ENCODE measurements at places on chromosomes 2 and 18.

DNA sequence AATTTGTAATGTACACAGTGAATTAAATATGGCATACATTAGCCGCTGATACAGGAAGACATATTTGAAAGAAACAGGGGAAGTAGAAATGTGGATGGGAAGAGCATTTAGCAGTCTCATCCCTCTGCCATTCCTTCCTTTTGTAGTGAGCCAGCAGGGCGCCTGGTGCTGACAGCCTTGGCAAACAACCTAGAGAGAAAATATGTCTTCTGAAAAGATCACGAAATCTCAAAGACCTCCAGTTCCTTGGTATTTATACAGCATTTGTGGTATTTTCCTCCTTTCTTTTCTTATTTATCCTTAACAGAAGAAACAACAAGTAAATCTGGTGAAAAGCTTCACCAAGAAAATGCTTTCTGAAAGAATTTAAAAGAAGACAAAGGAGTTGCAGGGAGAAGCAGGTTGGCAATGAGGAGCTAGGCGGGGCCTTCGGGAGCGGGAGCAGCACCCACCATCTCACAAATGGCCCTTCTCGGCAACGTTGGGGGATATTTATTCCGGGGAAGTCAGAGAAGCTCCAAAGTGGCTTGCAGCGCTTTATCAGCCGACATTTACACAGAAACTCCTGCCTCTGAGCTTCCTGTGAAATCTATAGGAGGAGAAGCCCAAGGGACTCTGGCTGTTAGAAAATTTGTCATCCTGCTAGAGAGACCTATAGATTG, 406.1 kb upstream of the NRP2 start:
- DNase-seq: no peak

DNA sequence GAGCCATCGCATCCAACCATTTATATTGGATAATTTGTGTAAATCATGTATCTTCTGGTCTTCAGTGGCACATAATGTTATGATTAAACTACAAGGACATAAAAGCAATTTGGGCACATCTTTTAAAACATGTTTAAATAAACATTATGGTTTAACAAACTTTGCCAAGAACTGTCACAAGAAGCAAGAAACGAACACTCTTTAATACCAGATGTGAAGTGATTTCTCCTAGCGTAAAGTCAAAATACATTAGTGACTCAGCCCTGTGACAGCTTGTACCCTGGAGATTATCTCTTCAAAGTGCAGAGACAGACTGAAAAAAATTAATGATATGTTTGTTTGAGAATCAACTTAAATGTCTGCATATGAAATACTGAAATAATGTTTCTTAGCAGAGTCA, 39.9 kb downstream of the DSEL start:
- DNase-seq: no peak

- no peak for DNase-seq
Measured at GRCh38 chr18:59867337-59868104, 32.3 kb upstream of the PMAIP1 start.

DNA sequence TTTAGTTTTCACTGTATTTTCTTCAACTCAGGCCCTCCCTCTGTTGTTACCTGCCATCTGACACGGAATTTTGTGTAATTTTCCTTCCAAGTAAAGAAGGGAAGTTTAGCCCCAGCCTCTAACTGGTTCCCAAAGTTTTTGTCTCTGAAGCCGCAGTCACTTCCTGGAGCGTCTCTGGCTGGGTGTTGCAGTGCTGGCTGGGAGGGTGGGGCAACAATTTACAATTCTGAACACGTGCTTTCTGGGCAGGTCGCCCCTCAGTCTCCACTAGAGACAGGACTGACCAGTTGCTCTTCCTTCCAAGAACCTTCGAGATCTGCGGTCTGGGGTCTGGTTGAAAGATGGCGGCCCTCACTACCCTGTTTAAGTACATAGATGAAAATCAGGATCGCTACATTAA, 3.5 kb downstream of the CNDP2 start:
- peak; percentile 46 for DNase-seq

DNA sequence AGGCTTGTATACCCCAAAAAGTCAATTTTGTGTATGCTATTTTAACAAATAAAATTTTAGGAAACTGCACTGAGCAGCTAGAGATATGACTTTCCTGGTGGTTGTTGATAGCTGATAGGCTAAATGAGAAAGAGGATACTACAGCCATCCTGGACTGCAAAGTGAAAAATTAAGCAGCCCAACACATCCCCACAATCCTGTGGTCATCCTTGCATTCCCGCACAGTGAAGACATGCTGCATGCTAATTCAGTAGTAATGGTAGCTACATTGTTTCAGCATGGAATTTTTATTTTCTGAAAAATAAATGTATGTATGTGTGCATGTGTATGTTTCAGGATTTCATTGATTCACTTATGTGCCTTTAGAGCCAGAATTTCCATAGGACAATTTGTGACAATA, 124.2 kb upstream of the CCDC68 start:
- no peak for DNase-seq

- no peak for DNase-seq
Measured at GRCh38 chr2:217097346-217097745, 237.5 kb upstream of the TNP1 start.

DNA sequence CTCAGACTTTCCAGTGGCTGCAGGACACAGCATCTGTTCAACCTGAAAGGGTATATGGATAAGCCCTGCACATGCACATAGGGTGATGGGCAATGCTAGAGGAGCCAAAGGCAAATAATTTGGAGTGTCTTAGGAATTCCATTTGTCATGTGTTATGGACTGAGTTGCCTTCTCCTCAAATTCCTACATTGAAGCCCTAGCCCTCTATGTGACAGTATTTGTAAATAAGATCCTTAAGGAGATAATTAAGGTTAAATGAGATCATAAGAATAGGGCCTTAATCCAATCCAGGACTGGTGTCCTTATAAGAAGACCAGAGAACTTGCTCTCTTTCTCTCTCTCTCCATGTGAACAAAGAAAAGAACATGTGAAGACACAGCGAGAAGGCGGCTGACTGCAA, 42.9 kb upstream of the CREG2 start:
- no peak for DNase-seq

- no peak for DNase-seq
Measured at GRCh38 chr18:44988821-44989587, 308.3 kb downstream of the SETBP1 start.

DNA sequence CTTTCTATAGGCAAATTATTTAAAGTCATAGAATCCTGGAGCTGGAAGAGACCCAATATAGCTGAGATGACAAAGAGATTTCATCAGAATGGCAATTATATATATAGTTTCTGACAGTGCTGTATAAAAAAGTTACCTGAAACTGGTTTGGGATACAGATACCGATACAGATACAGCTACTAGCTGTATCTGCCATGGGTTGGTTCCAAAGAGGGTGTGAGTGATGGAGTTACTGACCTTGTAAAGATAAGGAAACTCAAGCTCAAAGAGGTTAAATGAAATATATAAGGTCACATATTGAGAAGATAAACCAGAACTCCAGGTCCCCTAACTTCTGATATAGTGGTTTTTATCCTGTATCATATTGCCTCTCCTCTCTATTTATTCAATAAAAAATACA, 10.9 kb downstream of the PELI1 start:
- DNase-seq: no peak

GRCh38 chr2:101106453-101107181, 44.6 kb downstream of the TBC1D8 start:
- no peak for DNase-seq

- no peak for DNase-seq
Measured at GRCh38 chr2:213723041-213723560, 438.8 kb downstream of the SPAG16 start.

- DNase-seq: no peak
Measured at GRCh38 chr2:217802266-217802665, 200.5 kb downstream of the TNS1 start.

DNA sequence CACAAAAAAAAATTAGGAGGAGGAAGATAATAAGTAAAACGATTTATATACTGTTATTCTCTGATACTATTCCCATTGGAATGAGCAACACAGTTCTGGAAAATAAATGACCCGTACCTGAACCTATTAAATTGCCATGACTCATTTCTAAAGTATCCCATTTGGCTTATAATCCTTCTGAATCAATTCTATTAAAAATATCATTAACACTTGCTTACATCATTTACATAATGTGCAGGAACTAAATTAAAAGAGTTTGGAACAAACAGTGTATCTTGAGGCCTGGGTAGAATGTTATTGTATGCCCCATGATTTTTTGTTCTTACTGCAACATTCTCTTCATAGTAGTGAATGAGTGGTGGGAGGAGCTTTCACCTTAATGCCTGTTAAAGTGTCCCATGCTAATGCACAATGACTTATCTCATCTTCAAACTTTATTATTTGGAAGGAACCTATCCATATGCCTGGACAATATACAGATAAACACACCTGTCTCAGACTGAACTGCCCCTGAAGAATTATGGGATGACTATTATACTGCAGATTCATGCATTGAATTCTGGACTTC, 549.9 kb upstream of the ACVR2A start:
- no peak for DNase-seq

DNA sequence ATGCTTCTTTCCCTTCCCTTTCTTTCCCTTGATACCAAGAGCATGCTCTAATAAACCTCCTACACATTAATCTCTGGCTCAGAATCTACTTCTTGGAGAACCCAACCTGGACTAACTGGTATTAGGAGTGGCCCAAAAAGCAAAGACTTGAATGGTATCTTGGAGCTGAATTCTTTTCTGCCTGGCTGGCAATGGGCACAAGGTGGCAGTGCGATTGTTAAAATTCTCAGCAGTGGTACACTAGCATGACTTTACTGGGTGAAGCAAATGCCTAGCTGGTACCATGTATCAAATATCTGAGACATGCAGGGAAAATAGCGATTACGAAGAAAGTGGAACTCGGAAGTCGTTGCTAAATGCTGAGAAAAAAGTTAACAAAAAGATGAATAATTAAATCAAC, 376.1 kb downstream of the XIRP2 start:
- DNase-seq: no peak

DNA sequence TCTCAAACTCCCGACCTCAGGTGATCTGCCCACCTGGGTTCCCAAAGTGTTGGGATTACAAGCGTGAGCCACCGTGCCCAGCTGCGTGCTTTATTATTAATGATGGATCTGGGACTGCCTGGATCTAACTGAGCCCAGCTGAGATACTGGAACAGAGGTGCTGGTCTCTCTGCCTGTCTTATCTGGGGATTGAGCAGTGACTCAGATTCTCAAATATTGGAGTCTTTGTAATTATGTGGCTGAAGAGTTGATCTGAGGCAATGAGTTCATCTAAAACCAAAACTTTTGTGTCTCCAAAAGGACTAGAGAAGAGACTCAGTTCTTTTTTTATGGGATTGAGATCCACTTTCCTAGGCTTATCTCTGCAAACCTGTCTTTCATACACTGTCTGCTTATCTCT, 16.3 kb downstream of the PLEKHB2 start:
- DNase-seq: no peak

GRCh38 chr2:112603731-112604130, 19.3 kb downstream of the CHCHD5 start:
- DNase-seq: no peak

GRCh38 chr2:205868773-205869333, 186.6 kb downstream of the NRP2 start:
- DNase-seq: no peak

Data from activated naive CD4-positive, alpha-beta T cell treated with Interleukin-2 at 50 U/mL for 16 hours (primary cell).